Sciatic nerve (tissue), 2 donors: ENCODE measurements at places on chromosomes 2 and 18.
A peak's percentile ranks its signal among the peaks of the same experiment; 100 is the strongest.

DNA sequence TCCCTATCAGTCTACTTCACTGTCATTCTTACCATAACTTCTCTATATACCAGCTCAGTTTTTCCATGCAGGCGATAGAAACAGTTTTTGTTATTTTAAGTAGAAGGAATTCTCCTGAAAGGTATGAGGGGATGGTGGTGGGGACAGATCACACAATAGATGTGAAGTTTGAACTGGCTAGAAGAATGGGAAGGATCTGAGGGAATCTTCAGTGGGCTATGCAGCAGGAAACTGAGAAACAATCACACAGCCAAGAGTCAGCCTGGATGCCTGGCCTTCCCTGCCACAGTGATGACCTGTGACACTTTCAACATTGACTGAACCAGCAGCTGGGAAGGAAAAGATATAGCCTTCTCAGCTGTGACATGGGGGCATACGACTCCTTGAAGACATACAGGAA is 329.1 kb upstream of the GULP1 start:
- no peak for DNase-seq

- DNase-seq = no peak
Observed at GRCh38 chr2:11578986-11579774, 45.3 kb downstream of the GREB1 start.

DNA sequence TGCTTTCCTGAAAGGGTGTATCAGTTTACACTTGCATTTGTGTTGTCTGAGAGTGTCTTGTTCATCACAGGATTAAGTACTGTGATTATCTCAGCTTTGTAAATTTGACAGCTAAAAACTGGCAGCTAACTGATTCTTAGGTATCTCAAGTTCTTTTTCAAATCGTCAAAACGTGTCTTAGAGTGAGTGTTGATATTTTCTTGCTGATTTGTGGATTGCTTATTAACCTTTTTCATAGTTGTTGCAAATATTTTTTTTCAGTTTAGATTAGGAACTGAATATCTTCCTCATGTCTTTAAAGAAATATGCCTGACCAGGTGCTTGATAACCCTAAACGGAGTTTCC is 41.9 kb downstream of the LRRFIP1 start:
- DNase-seq = no peak

DNA sequence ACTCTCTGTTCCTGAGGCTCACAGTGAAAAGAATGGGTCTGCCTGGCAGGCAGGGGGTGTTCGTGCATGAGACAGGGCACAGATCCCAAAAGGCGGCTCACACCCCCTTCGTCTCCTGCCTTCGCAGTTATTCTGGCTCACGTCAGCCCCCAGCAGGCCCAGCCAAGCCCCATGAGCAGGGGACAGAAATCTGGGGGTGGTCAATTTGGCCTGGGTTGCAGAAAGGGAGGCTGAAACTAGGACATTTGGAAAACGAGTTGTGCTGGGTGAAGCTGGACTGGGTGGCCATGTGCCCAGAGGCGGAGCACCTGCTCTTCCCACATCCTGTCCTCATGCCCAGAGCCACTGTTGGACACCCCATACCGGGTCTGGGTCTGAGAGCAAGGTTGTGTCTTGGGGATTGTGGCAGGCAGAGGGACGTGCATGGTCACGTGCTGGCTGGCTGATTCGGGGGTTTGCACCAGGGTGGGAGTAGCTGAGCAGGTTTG is 99.0 kb upstream of the MCFD2 start:
- DNase-seq = no peak

DNA sequence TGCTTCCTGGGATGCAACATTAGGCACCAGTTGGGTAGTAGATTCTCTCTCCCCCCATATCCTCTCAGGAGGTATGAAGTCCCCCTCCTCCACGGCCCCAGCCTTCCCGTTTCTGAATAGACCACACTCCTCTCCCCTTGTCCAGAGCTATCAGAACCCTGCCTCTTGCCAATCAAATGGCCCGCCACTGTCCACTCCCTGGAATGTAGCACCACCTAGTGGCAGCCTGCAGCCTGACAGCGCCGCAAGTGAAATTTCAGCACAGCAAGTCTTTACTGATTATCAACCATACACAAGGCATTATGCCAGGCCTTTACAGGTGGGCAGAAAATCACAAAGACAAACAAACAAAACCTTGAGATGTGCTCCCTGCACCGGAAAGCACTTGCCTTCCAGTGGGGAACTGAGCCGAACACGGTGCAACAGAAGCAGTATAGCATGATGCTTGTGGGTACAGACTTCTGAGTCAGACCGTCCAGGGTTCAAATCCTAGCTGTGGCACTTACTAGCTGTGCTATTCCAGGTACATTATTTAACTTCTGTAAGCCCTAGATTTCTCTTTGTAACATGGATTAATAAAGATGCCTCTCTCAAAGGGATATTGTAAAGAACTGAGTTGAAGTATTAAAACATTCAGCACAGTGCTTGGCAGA is 174.0 kb downstream of the SMAD2 start:
- peak; percentile 74 for DNase-seq

GRCh38 chr2:86584151-86584913 is 21.1 kb upstream of the CHMP3 start:
- no peak for DNase-seq

DNA sequence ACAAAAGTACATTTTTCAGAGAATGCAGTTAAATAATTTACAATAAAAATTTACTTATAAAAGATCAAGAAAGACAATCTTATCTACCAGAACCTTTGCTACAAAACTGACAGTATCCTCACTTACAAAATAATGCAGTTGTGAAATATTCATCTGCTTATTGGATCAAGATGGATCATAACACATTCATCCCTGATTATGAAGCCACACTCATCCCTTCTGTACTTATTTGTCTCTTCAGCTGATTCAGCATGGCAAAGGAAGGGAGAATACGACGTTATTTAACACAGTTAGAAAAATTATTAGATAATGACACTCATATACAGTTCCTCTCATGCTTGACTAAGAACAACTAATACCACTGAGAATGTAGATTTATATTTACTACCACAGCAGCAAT is 46.4 kb downstream of the TCF4 start:
- no peak for DNase-seq

GRCh38 chr18:21602299-21602587 is 1.7 kb upstream of the ESCO1 start:
- DNase-seq = no peak

- DNase-seq = no peak
Observed at GRCh38 chr18:58670404-58671110, 708 bp upstream of the MALT1 start.

DNA sequence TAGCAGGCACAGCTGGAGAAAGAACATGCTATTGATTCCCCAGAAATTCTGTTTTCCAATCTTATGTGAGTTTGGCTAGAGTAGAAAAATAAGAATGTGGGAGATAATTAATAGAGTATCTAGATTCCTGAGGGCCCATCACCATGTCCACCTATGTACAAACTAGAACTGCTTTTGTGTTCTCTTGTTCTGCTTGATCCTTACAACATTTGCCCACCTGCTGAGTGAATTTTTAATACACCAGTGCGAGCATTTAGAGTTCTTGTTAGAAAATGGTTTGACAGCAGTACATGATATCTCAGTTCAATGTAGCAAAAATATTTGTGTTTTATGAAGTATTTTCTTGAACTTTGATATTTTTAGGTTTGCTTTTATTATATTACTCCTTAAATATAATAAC is 52.3 kb upstream of the SPAG16 start:
- no peak for DNase-seq
